ENCODE measurements at places on chromosomes 7 and 10. TPM values are rescaled to one million over a fixed set of nuclear protein-coding genes. Genes with fewer than 3 reads are reported as not detected.

The AGBL3 gene
- 2.3 TPM for total RNA-seq

- DNase-seq: no peak
Observed at GRCh38 chr10:87651801-87652200, 7.9 kb upstream of the PAPSS2 start.

DNA sequence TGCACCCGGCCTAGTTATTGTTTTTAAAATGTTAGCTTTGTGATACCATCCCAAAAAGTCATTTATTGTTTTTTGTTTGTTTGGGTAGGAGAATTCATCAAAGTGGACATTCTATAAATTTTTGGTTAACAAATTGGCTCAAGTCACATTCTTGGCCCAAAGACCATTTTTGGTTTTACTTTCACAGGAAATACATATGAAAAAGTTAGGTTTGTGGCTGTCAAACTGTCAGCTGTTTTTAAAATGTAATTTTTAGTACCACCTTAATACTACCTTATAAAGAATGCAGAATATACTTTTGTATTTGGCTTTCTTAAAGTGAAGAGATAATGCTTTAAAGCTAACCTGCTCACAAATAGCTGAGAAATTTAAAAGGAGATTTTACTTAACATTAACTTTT lies 25.1 kb downstream of the TMEM168 start:
- no peak for DNase-seq

DNA sequence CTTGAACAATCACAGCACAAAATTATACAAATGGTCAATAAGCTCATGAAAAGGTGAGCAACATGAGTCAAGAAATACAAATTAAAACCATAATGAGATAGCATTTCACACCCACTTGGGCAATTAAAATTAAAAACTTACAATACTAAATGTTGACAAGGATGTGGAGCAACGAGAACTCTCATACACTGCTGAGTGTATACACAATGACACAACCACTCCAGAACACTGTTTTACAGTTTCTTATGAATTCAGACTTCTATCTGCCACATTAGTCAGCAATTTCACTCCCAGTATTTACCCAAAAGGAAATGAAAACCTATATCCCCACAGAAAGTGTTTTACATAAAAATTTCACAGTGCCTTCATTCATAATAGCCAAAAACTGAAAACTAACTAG lies 31.1 kb downstream of the GDI2 start:
- DNase-seq: no peak

- no peak for DNase-seq
Observed at GRCh38 chr7:127474457-127474856, 81.9 kb upstream of the ZNF800 start.

The GIMAP8 gene
- total RNA-seq: not detected

Data from glutamatergic neuron (in vitro differentiated cells).